Umbilical cord (tissue), 2 donors: ENCODE measurements at places on chromosomes 11 and 22.

GRCh38 chr11:20337526-20338154 lies 25.9 kb upstream of the HTATIP2 start:
- DNase-seq, result peak; percentile 58

- DNase-seq, result no peak
These were observed 30.6 kb downstream of the CACNA1I start for GRCh38 chr22:39601180-39601535.

DNA sequence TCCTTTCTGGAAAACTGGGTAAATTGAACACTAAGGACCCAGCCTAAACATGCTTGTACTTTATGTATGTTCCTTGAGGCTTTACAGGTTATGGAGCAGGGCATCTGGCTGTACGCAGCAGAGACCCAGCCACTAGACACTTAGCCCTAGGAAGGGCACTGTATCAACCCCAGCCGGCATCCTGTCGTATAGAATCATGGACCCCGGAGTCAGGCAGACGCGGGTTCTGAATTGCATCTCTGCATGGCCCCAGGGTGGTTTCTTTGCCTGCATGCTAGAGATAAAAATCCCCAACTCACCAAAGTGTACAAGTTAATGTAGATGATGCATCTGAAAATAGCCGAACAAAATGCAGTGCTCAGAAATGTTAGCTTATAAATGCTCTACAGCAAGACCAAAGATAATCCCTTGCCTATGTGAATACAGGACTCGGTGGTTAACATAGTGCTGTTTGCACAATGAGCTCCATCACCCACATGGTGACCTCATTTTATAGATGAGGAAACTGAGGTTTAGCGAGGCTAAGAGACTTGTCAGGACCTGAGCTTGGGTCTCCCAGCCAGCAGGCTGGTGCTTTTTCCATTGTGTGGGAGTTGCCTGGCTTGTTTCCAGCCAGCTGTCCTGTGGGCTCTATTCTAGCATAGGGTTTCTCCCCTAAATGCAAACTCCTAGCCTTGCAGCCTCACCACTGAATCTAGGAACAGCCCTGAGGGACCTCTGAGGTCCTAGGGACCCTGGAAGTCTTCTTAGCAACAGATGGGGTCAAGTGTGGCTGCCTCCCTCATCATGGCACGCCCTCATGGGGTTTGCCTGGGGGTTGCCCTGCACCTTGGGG lies 7.3 kb downstream of the CD6 start:
- no peak for DNase-seq

DNA sequence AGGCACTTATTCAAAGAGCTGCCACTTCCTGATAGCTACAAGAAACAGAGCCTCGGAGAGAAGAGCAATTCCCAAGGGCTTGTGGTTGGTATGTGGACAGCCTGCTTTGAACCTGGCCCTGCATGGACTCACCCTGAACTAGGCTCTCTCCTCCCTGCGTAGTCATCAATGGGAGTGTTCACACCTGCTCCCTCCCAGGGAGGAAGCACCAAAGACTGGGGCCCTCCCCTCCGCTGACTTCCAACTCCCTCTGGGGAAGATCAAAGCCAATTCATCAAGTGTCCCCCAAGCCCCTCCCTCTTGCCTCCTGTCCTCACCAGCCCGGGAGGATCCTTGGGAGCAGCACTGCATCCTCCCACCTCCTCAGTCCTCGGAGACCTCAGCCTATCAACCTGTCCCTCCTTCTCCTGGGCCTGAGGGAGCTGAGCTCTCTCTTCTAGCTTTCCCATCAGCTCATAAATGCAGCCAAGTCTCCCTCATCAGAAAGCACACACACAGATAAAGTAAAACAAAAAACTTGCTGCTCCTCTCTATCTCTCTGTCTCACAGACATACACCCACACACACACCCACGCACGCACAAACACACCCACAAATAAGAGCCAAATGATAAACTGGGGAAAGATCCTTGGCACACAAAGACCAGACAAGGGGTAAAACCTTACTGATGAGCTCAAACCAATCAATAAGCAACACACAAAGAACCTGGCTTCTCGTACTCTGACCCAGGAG lies 3.3 kb downstream of the A4GALT start:
- no peak for DNase-seq

- DNase-seq, result peak; percentile 20
These were observed 571.5 kb downstream of the CNTN5 start for GRCh38 chr11:99592266-99592665.

DNA sequence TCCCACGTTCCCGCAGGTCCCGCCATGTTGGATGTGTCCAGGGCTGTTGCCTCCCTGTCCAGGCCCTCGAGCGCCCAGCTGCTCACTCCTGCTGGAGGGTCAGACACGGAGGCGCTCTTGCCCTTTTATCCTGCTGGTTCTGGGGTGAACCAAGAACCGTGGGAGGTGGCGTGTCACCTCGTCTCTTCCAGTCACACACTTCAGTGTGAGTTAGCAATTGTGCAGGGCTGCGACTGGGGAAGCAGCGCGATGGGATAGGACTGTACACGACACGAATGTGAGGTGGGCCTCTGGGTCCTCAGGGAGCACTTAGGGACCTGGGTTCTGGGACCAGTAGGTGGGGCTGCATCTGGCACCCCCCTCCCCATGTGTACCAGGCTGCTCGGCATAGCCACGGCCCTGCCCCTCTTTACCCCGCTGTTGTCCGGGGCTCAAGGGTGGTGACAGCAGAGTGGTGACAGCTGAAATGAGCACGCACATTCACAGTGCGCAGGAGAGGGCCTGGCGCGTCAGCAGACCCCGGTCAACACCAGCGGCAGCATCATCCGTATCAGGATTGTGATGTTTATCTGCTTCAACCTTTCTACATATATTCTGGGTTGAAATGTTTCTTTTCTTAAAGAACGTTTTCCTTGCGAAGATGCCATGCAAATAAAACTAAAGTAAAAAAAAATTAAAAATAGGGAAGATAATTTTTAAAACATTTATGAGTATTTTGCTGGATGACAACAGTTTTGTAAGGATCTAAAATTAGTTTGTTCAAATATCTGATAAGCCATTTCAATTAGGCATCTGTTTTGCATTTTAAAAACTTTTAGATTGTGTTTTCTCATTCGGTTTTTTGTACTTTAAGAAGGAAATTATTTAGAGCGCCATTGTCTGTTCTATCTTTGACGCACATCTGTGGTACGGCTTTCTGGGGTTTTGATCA lies 210.7 kb downstream of the TBC1D22A start:
- DNase-seq, result no peak

- no peak for DNase-seq
These were observed 112.9 kb upstream of the GRK3 start for GRCh38 chr22:25451480-25452114.

DNA sequence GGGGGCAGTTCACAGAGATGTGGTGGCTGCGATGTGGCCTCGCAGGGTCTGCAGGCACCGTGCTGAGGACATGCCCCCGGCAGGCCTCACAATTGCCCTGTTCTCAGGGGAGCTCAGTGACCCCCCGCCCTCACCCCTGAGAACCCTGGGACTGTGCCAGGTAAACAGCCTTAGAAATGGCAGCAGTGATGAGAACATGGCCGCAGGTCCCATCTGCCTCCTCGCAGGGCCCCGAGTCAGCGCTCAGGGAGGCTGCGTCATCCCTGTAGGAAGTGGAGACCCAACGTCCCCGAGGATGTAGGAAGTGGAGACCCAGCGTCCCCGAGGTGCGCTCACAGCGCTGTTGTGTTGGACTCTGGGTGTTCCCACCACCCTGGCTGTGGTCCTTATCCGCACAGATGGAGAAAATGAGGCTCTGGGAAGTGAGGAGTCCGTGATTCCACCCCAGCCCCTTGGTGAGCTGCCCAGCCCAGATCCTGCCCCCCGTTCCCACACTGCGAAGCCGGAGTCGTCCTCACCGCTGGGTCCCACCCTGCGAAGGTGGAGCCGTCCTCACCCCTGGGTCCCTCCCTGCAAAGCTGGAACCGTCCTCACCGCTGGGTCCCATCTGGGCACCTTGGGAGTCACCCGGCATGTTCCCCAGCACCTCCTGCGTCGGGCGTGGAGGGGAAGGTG lies 1086.8 kb downstream of the BRD1 start:
- no peak for DNase-seq

- no peak for DNase-seq
These were observed 40.2 kb upstream of the BDNF start for GRCh38 chr11:27740362-27741013.

GRCh38 chr22:38346506-38346905 lies 29.3 kb upstream of the CSNK1E start:
- no peak for DNase-seq

- no peak for DNase-seq
These were observed 268.2 kb downstream of the FAM181B start for GRCh38 chr11:82465481-82465880.
